ENCODE measurements at places on chromosomes 16 and 17.

GRCh38 chr17:73769479-73769878, 125.2 kb upstream of the SDK2 start:
- no peak for DNase-seq

DNA sequence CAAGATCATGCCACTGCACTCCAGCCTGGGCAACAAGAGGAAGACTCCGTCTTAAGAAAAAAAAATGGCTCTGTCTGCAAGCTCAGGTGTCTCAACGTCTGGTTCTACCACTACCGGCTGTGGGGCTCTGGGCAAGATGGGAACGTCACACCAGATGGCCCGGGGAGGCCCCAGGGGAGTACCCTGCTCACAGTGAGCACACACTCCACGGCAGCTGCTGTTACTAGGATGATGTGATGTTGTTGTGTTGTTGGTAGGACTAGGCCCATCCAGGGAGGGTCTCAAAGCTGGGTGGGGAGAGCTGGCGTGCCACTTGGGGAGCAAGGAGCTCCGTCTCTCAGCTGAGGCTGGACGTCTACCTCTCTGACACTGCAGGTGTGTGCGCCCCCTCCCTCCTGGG, 9.4 kb upstream of the NPTX1 start:
- DNase-seq = no peak

- no peak for DNase-seq
Observed at GRCh38 chr17:6135996-6136395, 65.8 kb downstream of the WSCD1 start.

- DNase-seq = no peak
Observed at GRCh38 chr17:27670791-27671590, 40.0 kb downstream of the LGALS9 start.

DNA sequence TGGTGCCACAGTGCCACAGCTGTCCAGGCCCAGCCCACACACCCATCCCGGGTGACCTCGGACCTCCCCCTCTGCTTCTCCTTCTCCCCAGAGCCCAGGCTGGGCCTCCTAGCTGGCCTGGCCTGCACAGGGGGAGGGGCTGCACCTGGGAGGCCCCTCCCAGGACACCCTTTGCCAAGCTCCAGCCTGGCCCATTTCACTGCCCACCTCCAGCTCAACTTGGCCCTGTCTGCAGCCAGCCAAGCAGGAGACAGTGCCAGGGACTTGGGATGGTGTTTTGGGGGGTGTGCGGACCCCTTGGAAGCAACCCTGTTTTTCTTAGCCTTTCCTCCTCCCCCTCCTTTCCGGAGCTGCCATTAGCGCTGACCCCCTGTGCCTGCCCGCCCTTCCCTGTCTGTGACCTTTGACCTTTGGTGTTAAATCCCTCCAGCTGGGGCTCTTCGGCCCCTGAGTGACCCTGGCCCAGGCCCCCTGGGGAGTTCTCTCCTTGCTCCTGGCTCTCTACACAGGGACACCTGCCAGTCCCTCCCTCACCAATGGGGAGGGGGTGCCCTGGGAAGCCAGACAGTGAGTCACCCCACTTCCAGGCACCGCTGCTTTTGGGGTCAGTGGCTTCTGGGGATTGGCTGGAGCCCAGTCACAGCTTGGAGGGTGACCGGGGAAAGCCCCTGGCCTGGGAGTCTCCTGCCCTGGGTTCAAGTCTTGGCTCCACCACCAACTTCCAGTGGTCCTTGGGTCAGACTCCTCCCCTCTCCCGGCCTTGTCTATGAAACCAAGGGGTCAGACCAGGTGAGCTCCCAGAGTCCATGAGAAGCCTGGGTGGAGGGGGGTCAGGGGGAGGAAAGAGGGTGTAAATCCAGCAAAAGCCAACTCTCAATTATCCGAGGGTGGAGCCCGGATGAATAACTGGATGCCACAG, 1.9 kb downstream of the GLIS2 start:
- no peak for DNase-seq

GRCh38 chr16:10541366-10541765, 39.0 kb downstream of the EMP2 start:
- DNase-seq = no peak

All from CD4-positive, alpha-beta T cell treated with Interleukin-21 for 1 hour (primary cell).